Liver (tissue), 10 donors: ENCODE measurements at places on chromosomes 6 and 20. TPM values are rescaled to one million over a fixed set of nuclear protein-coding genes. Genes with fewer than 3 reads are reported as not detected.

The ARFGEF2 gene
- 51.3 TPM for total RNA-seq

The RNF114 gene
- total RNA-seq, result 87.9 TPM

GRCh38 chr20:60203451-60203850 lies 245.2 kb downstream of the CDH26 start:
- no peak for DNase-seq

- DNase-seq, result no peak
Measured at GRCh38 chr6:34004706-34005105, 141.2 kb downstream of the GRM4 start.

The SEL1L2 gene
- total RNA-seq, result not detected

GRCh38 chr6:31681135-31681671 lies 336 bp upstream of the LY6G5C start:
- no peak for DNase-seq

DNA sequence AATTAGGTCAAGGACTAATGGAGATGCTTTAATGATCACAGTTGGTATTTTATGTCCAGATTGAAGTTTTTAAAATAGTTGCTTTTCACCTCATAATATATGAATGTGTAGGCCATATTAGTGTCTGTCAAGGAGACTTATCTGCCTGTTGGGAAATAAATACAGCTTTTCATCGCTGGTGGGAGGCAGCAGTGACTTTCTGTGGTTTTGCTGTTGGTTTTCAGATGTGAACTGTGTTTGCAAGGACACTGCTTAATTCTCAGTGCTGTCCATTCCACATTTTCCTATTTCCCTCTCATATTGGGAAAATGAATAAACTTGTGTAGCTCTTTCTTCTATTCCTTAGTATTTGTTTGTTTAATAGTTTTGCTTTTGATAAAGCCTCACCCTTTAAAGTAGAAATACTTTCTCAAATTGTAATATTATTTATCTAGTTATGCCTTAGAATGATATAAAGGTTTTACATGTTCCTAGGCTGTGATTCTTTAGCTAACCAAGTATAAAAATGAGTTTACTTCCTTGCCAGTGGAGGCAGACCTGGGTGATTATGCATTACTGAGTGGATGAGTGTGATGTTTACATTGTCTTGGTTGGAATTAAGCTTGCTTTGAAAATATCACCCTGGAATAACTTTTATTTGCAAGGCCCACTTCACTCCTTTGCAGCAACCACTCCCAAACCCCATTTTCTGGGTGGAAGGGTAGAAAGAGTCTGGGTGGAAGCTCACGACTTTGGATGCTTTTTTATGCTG lies 3.3 kb downstream of the PLCB4 start:
- DNase-seq, result no peak

The GPX5 gene
- total RNA-seq, result not detected

DNA sequence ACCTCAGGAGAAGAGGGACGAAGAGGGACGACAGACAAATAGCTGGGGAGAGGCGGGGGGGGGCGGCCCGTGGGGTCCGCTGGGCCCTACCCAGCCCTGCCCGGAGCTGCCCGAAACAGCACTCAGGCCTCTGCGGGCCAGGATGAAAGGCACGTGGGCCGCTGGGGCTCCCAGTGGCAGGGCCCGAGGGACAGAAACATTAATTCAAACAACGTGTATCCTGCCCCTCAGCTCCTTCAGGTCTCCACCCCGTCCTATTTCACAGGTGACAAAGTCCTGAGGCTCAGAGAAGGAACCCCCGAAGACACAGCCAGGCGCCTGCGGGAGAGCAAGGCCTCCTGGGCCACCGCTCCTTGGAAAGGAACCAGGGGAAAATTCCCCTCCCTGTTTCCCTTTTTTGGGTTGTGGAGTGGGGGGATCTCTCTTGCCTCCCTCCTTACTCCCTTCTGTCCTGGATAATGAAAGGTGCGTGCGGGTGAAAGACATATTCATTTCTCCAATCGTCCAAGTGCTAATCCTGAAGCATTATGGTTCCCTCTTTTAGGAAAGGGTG lies 93.3 kb downstream of the RNASET2 start:
- DNase-seq, result no peak

GRCh38 chr6:169802790-169803189 lies 51.4 kb downstream of the ERMARD start:
- no peak for DNase-seq

The PTGIS gene
- 6.3 TPM for total RNA-seq

The TXLNB gene
- 0.17 TPM for total RNA-seq

- no peak for DNase-seq
Measured at GRCh38 chr20:44326391-44327159, 10.3 kb upstream of the R3HDML start.

DNA sequence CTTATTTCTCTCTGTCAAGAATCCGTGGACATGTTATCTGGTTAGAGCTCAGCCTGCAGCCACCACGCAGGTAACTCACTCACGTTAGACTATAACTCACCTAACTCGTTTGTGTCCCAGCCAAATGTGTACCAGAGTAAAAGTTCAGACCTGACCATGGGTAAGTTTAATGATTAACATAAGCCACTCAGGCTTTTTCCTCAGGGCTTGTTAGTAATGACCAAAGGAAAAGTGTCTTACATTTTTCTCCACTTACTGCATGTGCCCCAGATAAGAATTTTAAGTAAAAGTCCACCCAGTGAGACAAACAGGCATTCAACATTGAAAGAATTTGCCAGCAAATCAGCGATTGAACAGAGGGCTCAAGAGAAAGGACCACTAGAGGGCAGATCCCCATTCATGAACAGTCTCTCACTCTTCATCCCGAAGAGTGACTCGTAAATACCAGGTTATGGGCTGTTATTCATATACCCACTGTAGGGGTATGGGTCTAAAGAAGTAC lies at the start of gene PKHD1:
Gene PKHD1, minus strand, starts transcription at position 116 of the 502 bp plus-strand sequence. CDS start 2,680 bp downstream, outside the sequence.
- no peak for DNase-seq

DNA sequence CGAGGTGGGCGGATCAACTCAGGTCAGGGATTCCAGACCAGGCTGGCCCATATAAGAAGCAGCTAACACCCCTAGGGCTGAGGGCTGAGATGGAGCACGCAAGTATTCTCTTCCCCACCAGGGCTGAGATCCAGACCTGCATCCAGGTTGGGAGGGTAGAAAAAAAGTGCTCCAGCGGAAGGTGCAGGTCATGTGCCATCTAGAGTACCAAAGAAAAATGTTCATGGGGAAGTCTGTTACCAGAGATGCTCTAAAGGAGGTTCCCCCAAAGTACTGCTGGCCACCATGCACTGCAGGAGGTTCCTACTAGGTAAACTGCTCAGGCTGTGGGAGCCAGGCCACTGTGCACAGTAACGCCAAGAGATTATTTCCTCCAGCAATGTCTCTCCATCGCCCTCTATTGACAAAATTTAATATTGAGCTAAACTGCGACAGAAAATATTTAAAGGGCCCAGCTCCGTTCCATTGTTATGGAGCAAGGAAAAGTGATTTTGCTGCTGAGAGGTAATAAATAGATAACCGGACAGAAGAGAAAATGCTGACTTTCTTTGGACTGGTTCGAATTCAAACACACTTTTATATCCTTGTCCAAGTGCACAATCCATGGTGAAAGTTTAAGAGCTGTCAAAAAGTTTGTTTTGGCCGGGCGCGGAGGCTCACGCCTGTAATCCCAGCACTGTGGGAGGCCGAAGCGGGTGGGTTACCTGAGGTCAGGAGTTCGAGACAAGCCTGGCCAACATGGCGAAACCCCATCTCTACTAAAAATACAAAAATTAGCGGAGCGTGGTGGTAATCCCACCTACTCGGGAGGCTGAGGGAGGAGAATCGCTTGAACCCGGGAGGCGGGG lies 159.9 kb downstream of the OR2B2 start:
- DNase-seq, result no peak

The ZHX3 gene
- total RNA-seq, result 30.0 TPM

DNA sequence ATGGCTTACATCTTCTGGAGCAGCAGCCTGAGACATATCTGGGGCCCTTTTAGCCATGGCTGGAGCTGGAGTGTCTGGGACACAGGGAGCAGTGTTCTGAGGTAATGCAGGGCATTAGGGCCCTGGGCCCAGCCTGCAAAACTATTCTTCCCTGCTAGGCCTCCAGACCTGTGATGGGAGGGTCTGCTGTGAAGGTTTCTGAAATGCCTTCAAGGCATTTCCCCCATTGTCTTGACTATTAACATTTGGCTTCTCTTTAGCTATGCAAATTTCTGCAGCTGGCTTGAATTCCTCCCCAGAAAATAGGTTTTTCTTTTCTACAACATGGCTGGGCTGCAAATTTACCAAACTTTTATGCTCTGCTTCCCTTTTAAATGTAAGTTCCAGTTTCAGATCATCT lies 61.5 kb downstream of the EDN1 start:
- DNase-seq, result no peak

GRCh38 chr20:24868959-24869358 lies 80.1 kb upstream of the CST7 start:
- no peak for DNase-seq

The TGM2 gene
- 120 TPM for total RNA-seq
